ENCODE measurements at places on chromosomes 6 and 20.

GRCh38 chr6:16594849-16595248 lies 166.4 kb downstream of the ATXN1 start:
- no peak for DNase-seq

DNA sequence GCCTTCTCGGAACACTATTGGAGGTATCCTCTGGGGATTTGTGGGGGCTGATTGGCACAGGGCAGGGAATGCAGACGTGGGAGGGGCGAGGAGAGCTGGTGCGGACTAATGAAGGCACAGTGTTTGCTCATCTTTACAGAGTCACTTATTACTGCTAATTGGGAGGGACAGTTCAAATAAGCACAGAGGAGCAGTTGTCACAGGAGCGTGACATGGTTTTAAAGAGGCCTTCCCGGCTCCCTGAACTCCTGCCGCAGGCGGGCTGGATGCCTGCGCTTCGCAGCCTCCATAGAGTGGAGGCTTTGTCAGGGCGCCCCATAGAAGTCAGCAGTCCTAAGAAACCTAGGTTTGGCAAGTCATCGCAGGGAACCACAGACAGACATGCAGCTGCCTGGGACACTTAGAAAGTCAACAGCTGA lies 149.6 kb downstream of the LINC00237 start:
- no peak for DNase-seq

GRCh38 chr6:41638002-41638934 lies at the start of gene MDFI:
MDFI (plus strand) TSS chr6:41638468; CDS start chr6:41638750, 282 bp downstream.
- no peak for DNase-seq

DNA sequence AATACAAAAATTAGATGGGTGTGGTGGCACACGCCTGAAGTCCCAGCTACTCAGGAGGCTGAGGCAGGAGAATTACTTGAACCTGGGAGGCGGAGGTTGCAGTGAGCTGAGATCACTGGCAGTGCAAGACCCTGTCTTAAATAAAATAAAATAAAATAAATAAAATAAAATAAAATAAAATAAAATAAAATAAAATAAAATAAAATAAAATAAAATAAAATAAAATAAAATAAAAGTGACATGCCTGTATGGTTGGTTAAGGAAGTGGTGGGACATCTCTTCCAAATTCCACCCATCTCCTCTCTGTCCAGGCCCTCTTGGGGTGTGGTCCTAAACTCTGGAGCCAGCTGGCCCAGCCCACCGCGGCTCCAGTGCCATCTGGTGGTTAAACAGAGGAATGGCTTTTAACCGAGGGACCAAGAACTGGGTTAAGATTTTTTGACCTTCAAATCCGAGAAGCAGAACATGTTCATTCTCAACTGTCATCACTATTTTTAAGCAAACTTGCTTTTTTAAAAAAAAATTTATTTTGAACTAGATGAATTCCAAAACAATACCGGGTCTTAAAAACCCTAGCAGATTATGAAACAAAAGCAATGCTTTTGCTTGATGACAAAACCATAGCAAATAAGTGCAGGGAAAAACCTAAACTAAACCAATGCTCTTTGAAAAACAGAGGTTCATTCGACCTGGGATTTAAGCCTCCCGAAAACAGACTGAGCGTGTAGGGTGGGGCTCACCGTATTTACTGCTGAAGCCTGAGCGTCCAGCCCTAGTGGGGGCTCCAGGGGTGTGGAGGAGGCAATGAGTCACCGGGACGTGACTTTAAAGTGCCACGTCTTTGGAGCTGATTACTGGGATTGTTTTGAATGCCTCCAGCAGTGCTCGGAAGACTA lies 68.8 kb downstream of the CDC5L start:
- DNase-seq: peak; percentile 58
